ENCODE measurements at places on chromosomes 7 and 10. TPM values are rescaled to one million over a fixed set of nuclear protein-coding genes. Genes with fewer than 3 reads are reported as not detected.

ZNF804B gene
- not detected for total RNA-seq

TMEM130 gene
- total RNA-seq, result not detected

SERPINE1 gene
- total RNA-seq, result 1.6 TPM

DNA sequence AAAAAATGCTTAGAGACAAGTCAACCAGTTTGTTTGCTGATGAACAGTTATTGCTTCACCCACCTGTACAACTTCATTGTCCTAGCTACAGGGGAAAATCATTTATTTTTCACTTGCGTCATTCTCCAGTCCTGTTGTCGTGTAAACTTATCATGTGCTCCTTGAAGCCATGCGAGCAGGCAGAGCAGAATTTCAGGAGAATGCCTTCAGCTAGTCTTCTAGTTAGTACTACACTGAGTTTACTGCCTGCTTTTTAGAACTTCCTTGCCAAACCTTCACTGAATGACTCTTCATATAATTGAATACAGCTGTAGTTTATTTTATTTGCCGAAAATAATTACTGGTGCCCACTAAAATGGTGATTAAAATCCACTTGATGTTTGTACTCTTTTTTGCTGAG lies 15.6 kb downstream of the RPA3 start:
- DNase-seq, result no peak

DNA sequence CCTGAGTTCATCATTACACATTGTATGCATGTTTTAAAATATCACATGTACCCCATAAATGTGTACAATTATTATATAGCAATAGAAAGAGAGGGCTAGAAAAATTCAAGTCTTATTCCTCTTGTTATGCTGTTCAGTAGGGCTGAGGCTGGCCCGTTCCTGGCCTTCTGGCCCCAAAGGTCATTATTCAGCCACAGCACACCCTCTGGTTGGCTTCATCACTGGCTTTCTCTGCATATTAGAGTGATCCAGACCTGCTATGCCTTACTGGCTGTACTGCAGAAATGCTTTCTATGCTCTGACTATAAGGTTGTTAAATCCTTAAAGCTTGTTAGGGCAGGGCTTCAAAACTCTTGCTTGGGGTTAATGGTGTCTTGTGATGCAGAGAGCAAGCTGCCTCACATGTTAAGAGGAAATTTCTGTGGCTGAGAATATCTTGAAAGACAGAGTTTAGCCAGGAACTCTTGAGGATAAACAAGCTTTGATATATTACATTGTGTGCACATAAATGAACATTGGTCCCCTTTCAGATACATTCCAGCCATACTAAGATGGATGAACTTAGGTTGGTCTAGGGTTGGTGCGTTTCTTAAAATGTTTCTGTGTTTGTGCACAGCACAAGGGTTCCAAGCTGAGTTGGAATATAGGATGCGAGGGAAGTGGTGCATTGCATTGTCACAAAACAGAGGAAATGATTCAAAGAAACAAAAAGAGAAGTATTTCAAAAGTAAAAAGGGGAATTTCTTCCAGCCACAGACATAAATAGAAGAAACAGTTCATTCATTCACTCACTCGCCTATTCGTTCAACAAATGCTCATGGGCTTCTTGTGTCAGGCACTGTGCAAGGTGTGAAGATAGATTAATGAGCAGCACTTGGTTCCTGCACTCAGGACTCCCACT lies 61.6 kb upstream of the WDR11 start:
- DNase-seq, result no peak

DNA sequence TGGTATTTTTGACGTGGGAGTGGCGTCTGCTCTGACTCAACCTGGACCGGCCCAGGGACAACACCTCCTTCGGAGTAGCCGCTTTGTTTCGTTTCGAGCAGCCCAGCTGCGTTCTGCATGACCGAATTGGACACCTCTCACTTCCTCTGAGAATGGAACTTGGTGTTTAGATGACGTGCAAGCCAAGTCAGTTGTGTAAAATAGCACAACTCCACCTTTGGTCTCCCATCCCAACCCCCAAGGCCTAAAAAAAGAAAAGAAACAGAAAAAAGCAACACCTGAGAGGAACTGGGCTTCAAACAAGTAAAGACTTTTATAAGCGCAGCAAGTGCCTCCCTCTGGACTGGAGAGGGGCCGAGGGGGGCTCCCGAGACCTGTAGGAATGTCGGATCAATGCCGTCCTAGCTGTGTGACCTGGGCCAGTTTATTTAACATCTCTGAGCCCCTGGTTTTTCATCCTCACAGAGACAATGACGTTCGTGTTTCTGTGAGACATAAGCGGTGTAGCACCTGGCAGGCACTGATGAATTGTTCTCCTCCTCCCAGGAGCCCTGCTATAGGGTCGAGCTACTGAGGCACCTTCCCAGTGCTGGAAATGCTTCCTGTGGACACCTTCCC lies 52.0 kb upstream of the SMNDC1 start:
- no peak for DNase-seq

DNA sequence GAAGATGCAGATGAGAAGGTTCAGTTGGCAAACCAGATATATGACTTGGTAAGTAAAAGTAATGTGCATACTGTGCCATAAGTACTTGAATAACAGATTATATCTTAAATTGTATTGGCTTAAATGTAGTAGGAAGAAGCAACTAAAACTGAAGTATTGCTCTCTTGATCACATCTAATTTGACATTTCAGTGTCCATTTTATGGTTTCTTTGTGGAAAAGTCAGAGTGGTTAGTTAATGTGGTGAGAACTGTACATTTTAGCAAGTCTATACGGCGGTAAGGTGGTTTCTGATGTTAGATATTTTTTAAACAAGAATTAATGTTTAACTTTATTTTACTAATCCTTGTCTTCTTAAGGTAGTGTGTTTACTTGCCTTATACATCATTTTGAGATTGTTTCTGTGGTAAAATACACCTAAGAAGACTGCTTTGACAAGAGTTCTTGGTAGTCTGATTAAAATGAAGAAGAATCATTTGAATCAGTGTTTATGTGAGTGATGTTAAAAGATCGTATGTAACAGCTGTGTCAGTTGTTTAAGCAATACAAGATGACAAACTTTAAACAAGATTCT lies 5.1 kb downstream of the ING3 start:
- DNase-seq, result no peak

GRCh38 chr7:80622541-80622940 lies 15.9 kb upstream of the CD36 start:
- DNase-seq, result no peak

- no peak for DNase-seq
Measured at GRCh38 chr7:23230641-23231101, 15.9 kb upstream of the GPNMB start.

GRCh38 chr10:116324951-116325635 lies 845 bp downstream of the CCDC172 start:
- DNase-seq, result no peak
